Peyer's patch (tissue), 4 donors: ENCODE measurements at places on chromosomes 1 and 21.

DNA sequence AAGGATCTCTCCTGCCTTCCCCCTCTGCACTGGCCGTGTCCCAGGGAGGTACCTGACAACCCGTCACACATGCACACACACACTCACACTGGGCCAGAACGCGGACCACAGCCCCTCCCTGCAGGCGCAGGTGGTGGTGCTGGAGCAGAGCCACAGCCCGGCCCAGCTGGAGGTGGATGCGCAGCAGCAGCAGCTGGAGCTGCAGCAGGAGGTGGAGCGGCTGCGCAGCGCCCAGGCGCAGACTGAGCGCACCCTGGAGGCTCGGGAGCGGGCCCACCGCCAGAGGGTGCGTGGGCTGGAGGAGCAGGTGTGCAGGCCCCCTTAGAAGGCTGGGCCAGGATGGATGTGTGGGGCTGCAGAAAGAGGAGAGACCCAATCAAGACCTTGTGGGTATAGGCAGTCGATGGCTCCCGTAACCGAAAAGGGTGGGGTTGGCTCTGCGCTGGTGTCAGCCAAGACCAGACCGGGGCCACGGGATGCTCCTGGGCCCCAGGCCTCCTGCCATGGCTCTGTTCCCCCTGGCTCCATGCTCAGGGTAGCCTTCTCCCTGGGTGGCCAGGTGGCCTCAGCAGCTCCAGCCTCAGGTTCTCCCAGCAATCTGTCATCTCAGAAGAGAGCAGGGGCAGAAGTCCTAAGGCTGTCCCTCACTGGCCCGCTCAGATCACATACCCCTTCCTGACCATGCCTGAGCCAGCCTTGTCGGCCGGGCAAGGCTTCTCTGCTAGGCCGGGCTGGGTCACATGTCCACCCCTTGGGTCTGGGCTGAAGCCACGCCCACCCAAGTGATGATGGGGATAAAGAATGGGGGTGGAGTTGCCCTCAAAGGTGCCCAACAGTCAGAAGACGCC, 8.9 kb downstream of the MFAP2 start:
- no peak for DNase-seq

- DNase-seq = no peak
Measured at GRCh38 chr1:67767103-67767782, 66.0 kb downstream of the GNG12 start.

DNA sequence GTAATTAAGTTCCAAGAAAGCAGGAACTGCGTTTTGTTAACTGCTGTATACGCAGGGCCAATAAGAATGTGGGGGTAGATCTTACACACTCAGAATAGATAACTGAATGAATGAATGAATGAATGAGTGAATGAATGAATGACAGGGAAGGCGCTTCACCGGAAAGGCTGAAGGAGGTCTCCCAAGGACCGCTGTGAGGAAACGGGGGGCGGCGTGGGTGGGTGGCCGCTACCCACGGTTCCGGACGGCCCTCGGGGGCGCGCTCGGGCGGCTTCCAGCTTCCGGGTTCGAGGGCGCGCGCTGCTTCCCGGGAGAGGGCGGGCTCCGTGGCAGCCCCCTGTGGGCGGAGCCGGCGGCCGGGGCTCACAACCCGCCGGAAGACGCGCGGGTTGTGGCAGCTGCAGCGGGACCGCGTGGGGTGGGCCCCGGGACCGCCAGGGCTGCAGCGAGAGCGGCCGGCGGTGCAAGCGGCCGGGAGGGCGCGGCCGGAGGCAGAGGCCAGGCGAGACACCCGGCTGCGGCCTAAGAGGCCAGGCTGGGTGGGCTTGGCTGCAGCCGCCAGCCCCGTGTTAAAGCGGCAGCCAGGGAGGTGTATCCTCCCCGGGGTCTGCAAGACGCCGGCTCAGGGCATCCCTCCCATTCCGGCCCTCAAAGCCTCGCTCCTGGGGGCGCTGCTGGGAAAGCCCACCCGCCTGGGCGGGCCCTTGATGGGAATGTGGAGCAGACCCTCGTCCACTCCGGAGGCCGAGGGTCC, at the start of gene ZFP69:
ZFP69 (plus strand) TSS at position 367 of the 754 bp plus-strand sequence. CDS start 2,072 bp downstream, outside the sequence.
- peak; percentile 85 for DNase-seq

DNA sequence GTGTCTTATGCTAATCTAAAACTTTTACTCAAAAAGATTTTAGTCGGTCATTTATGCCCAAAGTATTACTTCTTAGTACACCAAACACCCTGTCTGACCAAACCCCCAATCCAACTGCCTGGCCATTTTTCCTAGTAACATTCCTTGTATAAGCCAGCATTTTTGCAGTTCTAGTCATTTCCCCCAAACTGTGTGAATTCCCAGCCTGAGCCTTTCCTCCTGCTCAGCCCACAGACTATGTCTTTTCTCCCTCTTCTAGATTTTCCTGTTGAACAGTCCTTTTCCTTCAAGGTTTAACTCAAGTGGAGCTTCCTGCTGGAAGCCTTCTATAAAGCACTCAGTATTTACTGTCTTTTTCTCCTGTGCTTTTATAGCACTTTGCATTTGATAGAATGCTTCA, 843.8 kb downstream of the USP25 start:
- DNase-seq = no peak

GRCh38 chr1:48069662-48070395, 72.6 kb upstream of the TRABD2B start:
- no peak for DNase-seq

- DNase-seq = no peak
Measured at GRCh38 chr1:26452459-26453183, 19.6 kb upstream of the HMGN2 start.

GRCh38 chr1:154770897-154771594, 99.0 kb downstream of the KCNN3 start:
- no peak for DNase-seq
